ENCODE measurements at places on chromosomes 2 and 18.

DNA sequence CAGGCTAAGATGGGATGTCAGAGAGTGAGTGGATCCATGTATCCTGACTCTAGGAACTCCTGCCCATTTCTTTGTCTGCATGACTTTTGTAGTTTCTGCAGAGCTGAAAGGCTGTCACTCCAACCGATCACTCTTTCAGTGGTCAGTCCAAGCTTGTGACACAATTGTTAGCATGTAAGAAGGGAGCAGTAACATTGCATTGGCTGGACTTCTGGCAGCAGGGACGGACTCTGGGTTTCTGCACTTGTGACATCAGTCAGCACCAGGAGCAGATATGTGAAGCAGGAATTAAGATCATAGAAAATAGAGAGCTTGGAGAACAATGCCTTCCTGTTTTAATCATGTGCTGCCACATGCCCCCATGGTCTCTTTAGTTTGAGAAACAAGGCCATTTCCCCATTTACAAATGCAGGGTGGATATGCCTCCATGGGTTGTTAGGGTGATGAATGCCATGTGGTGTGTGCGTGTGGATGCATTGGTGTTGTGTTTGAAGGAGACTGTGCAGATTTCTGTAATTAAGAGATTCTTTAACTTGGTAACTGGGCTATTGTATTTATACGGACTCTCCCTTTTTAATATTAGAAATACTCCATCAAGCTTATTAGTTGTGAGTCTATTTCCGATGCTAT, 214.3 kb upstream of the EPHA4 start:
- DNase-seq, result no peak

GRCh38 chr2:119852214-119852613, 92.5 kb downstream of the PTPN4 start:
- DNase-seq, result no peak

DNA sequence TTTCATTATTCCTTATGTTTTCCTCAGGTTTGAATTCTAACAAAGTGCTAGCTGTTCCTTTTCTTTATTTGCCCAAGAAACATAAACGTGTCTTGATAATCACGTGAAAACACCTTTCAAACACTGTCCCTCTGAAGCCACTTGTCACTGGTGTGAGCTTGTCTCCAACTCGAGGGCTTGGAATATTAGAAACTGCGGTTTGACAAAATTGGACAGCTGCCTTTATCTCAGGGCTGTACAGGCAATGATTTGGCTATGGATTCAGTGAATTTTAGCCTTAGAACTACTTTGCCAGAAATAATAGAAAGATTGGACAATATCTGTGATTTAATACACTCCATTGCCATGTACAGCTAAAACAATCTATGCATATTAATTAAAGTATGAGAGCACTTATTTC, 763.0 kb upstream of the ACVR2A start:
- no peak for DNase-seq

DNA sequence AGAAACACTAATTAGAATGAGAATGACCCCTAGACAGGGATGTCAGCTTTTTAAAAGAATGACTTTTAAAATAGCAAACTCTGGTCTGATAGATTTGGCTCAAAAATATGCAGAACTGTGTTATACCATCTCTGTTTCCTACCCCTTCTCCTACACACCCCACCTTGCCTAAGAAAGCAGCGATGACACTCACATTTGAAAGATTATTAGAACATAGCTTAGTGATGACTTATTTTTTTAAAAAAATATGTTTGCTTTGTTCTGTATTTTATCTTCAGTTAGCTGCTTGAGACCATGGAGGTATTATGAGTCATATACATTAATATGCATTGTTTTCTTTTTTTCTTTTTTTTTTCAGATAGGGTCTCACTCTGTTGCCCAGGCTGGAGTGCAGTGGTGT, 176.7 kb upstream of the TPO start:
- no peak for DNase-seq

DNA sequence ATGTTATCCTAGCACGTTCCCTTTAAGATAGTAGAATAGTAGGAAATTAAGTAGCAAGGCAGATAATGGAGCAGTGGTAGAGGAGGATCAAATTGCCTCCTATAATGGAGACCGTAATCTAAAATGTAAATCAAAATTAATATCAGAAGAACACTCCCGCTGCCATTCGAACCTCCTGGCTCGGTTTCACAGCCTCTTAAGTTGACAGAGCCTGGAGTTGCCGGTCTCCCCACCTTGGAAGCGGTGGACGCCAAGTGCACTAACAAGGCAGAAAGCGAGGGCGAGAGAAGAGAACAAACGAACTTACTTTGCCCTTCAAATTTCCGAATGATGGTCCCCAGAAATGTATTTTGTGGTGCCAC, 450 bp downstream of the KCNH7 start:
- no peak for DNase-seq

GRCh38 chr2:156999661-157000060, 257.8 kb upstream of the GALNT5 start:
- DNase-seq, result no peak

DNA sequence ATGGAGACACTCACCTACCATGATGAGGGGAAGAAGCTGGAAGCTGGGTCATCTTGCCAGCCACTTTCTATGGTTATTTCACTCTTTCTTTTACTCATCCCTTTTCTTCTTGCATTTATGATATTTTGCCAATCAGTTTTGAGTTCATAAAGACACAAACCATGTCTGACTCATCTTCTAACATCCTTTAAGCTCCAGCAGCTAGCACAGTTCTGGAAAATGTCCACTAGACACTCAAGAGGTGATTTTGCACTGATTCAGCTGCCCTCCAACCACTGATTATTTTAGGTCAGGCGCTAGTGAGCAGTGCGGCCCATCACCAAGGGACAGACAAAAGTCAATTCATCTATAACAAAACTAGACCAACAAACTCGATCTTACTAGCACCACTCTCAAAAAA, 537.1 kb upstream of the ID2 start:
- DNase-seq, result no peak

- DNase-seq, result no peak
Measured at GRCh38 chr2:61288070-61288841, 126.3 kb downstream of the C2orf74 start.

- DNase-seq, result no peak
Measured at GRCh38 chr18:23884681-23885375, 129.7 kb upstream of the TTC39C start.

GRCh38 chr2:3914241-3914640, 210.9 kb downstream of the DCDC2C start:
- no peak for DNase-seq

DNA sequence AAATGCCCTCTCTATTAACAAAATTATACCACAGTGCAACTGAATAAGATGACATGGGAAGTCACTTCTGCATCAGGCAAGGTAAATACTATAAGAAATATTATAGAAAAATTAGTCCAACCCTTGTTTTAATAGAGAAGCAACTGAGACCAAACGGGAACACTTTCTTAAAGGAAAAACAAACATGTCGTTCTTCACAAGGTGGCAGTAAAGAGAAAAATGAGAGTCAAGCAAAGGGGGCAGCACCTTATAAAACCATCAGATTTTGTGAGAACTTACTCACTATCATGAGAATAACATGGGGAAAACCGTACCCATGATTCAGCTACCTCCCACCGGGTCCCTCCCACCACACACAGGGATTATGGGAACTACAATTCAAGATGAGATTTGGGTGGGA, 481.7 kb upstream of the CRIM1 start:
- DNase-seq, result no peak

GRCh38 chr2:127094509-127095366, 12.2 kb downstream of the BIN1 start:
- no peak for DNase-seq

DNA sequence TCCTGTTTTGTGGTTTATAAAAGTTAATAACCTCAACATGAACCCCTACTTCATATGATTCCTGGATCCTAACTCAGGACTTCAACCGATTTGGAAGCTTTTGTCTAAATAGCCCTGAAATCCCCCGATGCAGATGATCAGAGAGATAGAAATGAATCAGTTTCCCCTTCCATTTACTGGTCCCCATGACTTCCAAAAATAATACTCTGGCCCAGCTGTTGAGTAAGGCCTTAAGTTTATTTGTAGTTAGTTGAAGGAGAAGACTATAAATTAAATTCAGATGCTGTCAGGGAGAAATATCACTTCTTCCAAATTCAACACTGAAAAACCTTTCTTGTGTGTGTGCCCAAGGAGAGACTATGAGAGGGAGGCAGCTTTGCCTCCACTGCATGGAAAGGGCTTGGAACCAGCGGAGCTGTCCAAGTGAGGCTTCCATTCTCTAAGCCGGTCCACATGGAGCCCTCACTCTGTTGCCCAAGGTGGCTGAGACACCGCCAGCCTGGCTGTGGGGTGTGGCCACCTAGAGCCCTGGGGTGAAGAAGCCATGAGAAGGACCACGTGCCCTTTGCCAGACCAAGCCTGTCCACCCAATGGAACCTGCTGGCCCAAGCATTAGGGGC, 53.6 kb downstream of the PIEZO2 start:
- no peak for DNase-seq

GRCh38 chr18:32442575-32442974, 28.1 kb downstream of the GAREM1 start:
- no peak for DNase-seq

Data from activated T-cell treated with anti-CD3 and anti-CD28 coated beads for 1 hour (primary cell).